ENCODE measurements at places on chromosomes 12 and 14.
A peak's percentile ranks its signal among the peaks of the same experiment; 100 is the strongest.

DNA sequence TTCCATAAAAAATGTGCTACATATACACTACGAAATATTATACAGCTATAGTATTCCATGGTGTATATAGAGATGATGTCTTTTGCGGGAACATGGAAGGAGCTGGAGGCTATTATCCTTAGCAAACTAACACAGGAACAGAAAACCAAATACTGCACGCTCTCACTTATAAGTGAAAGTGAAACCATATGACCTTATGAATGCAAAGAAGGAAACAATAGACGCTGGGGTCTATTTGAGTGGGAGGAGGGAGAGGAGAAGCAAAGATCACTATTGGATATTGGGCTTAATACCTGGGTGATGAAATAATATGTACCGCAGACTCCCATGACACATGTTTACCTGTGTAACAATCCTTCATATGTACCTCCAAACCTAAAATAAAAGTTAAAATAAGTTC lies 142.8 kb downstream of the LRFN5 start:
- H3K27ac ChIP-seq: no peak overlapping the region
- no peaks in the 10 kb centered on the region for H3K36me3 ChIP-seq
- no peaks in the 10 kb centered on the region for H3K4me1 ChIP-seq

DNA sequence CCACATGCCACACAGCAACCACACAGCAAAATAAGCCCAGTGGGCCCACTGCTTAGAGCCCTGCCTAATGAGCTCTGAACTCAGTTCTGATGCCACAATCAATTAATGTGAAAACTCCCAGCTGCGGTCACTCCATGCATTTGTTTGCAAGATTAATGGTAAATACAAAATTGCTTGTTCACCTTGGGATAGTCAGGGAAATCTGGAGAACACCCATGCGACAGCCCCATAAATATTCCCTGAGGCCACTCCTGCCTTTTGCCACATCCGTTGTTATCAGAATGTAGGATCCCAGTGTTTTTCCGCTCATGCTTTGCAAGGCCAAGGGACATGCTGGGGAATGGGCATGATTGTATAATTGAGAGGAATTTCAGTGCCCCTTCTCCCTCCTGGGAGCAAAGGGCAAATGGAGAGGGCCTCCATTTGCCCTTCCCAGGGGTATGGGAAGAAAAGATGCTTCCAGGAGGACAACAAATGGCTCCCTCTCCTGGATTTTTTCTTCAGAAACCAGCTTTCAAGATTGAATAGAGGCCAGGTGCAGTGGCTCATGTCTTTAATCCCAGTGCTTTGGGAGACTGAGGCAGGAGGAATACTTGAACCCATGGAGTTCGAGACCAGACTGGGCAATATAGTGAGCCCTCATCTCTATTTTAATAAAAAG lies 30.8 kb upstream of the CMKLR1 start:
- H3K36me3 ChIP-seq: no peaks in the 10 kb centered on the region
- DNase-seq: no peak
- no peaks in the 10 kb centered on the region for H3K27me3 ChIP-seq
- H3K4me3 ChIP-seq: no peak overlapping the region
- H3K27ac ChIP-seq: no peak overlapping the region
- H3K4me1 ChIP-seq: no peaks in the 10 kb centered on the region

DNA sequence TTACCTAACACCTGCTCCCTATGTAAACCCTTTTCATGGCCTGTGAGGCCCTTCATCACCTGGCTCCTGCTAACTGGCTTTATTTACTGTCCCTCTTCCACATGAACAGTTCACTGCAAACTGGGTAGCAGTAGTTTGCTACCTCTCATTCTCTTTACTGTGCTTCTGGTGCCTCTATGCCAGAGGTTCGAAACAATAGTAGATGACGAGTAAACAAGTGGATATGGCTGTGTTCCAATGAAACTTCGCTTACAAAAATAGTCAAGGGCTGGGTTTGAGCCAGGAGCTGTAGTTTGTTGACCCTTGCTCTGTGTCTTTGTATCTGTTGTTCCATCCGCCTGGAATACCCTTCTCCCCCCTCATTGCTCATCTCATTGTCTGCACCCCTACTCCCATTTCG lies 233.6 kb upstream of the RMST start:
- no peak for DNase-seq
- no peak overlapping the region for H3K4me3 ChIP-seq
- H3K27ac ChIP-seq: no peak overlapping the region
- H3K27me3 ChIP-seq: no peaks in the 10 kb centered on the region

DNA sequence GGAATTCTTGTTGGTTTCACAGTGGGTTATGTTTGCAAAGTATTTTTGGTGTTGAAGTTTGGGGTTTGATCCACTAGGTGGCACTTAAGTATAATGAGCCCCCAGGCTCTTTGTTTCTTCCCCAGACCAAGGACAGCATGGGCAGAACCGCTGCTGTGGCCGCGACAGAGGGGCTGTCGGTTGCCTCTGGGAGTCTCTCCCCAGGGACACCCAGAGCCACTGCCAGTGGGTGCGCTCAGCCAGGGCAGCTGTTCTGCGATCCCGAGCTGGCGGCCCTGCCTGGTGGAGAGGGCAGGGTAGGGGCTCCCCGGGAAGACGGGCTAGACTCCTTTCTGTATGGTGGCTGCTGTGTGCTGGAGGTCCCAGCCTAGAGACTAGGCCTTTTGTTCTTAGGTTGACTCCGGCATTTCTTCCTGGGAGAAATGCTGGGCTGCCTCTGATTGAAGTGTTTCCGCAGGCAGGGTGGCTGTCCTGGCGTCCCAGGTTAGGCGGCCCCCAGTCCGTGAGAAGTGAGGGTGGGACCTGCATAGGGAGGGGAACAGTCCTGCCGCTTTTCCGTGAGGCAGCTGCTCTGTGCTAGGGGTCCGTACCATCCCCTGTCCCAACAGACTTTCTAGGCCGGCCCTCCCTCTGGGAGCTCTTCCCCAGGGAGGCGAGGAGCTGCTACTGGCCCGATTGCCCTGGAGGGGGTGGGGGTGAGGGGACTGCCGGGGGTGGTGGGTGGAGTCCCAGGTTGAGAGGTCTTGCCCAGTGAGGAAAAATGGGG lies 253.1 kb upstream of the PELI2 start:
- DNase-seq: peak; percentile 27
- H3K36me3 ChIP-seq: no peaks in the 10 kb centered on the region
- H3K4me1 ChIP-seq: no peaks in the 10 kb centered on the region

Data from H1 (cell line).